ENCODE measurements at places on chromosomes 11 and 22.

DNA sequence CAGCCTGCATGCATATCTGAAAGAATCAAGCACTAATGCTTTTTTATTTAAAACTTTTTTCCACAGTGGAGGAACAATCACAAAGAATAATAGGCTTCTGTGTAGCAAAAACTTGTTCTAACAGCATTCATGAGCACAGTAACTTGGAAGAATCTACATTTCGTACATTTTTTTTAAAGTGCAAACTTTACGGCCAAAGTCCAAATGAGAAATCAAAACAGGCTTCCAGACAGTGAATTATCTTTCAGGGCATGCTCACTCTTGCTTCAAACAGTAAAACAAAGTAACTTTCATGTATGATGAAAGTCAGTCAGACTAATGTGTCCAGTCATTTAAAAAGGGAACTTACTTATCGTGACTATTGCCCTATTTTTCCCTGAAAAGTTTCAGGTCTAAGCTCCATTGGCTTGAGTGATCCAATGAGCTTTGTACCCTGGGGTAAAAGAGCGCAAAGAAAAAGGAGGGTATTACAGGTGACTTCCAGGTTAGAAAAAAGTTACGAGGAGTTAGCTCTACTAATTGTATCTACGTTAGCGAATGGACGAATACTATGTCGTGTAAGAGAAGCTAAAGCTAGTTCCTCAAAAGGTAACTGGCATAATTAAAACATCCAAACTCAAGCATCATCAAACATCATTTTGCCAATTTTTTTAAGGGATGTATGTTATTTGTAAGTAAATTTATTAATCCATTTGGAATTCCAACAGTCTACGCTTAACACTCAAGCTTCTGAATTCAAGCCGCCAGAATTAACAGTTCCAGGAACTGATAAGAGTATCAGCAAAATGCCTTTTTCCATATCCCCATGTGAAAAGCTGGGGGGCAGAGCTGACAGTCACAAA lies 1.7 kb downstream of the PICALM start:
- no peak for DNase-seq

DNA sequence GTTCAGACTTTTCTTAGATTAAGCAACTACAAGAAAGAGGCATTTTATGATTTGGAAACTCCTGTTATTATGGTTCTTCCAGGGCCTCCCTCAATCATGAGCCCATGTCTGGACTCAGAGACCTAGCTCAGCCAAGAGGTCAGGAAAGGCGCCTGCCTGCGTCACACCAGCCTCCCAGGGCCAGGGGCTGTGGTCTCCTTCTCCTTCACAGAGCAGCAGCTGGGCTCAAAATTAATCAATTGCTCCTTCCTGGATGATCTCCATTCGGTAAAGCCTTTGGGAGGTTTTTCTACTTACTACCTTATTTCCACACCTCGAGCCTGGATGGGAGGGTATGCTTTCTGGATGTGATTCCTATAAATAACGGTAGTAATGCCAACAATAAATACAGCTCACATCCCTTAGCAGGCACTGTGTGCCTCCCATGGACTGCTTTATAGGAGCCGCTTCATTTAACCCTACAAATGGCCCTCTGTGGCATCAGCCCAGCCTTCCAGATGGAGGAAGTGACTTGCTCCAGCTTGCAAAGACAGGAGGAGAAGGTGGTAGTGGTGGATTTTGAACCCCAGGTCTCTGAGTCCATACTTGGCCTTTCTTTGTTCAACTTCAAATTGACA lies 1445.6 kb downstream of the TBC1D22A start:
- DNase-seq = no peak

DNA sequence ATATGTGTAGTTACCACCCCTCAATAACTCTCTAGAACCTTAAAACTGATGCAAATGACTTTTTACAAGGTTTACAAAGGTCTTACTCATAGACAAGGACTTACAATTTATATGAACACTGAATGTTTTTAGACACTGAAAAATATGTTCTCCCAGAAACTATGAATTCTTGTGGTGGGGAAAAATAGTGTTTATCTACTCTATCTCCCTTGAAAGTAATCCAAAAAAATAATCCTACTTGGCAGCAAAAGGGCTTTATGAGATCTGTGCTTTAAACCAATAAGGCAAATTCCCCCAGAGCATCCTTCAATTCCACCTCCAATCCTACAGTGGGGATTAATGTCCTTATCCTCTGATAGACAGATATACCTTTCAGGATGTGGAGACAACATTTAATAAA lies 1984.1 kb upstream of the RAG2 start:
- DNase-seq = no peak

DNA sequence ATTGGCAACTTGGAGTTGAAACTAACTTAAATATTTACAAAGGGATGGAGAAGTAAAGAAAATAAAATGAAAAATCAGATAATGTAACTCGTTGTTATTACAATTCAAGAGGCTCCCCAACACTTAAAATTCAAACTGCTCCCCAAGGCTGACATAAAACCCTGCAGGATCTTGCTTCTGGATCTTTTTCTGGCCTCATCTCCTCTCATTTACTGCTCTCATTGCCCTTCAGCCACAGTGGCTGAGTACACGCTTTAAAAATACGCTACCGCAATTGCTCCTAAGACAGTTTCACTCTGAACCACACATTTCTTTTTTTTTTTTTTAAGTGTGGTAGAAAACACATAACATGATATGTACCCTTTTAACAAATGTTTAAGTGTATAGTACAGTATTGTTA lies 718.1 kb upstream of the ANO3 start:
- no peak for DNase-seq

DNA sequence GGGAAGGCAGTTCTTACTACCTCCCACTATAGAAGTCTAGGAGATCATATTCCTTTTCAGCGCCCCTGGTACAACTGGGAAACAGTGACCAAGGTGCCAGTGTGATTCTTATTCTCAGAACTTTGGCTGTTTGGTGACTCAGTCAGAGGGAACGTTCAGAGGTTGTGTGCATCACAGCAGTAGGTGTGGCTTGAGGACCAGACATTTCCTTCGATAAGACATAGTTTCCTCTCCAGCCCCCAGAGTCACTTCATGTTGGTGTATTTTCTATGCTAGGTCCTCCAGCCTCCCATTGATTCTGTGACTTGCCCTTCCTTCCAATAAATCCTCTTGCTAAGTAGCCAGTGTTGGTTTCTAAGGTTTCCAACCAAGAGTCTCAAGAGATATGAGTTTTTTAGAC lies 171.9 kb upstream of the MPPED2 start:
- DNase-seq = no peak

DNA sequence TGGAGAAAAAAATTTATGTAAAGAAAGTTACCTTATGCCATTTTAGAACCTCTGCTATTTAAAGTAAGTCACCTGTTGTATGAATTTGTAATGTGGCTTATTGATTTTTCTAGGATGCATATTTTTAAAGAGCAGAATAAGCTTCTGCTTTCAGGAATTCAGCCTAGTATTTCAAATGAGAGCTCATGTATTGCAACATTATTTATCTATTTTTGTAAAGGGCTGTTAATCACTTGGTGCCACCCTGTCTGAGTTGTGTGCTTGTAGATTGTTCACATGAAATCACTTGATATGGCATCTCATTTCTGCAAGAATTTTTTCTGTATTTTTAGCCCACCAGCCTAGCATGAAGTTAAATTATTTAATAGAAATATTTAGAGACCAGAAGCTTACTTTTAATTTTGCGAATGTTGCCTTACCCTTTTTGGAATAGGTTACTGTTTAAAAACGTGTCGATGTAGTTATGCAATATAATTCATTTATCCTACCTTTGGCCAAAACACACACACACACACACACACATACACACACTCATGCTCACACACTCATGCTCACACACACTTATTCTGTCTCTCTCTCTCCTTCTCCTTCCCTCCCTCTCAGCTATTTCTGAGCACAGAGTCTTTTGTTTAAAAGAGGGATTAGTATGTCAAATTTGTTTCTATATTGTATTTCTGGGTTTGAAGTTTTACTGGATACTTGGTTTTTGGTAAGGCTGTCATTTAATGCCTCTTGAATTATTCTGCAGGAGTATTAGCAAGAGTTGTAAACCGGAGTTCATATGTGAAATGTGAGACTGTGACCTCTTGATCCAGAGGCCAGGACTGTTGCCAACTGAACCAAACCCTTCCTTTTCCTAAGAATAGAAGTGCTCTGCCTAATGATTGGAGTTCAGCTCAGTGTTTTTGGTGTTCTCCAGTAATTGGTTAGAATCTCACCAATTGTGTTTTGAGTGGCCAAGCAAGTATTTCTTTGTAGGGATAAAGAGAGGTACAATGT lies 34.4 kb downstream of the YAP1 start:
- no peak for DNase-seq

DNA sequence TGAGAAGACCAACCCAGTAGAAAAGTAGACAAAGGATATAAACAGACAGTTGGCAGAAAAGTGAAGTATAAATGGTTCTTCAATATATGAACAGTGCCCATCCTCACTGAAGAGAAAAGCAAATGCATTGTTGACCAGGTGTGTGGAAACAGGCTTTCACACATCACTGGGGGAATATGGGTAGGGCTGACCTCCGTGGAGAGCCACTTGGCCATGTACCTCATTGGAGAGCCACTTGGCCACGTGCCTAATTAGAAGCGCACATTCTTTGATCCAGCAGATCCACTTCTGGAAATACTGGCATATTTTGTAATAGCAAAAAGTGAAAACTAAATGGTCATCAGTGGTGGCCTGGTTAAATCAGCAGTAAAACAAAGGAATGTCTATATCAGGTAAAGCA lies 43.2 kb downstream of the PPP6R3 start:
- DNase-seq = no peak

- no peak for DNase-seq
Observed at GRCh38 chr22:24875862-24876506, 70.0 kb downstream of the SGSM1 start.

DNA sequence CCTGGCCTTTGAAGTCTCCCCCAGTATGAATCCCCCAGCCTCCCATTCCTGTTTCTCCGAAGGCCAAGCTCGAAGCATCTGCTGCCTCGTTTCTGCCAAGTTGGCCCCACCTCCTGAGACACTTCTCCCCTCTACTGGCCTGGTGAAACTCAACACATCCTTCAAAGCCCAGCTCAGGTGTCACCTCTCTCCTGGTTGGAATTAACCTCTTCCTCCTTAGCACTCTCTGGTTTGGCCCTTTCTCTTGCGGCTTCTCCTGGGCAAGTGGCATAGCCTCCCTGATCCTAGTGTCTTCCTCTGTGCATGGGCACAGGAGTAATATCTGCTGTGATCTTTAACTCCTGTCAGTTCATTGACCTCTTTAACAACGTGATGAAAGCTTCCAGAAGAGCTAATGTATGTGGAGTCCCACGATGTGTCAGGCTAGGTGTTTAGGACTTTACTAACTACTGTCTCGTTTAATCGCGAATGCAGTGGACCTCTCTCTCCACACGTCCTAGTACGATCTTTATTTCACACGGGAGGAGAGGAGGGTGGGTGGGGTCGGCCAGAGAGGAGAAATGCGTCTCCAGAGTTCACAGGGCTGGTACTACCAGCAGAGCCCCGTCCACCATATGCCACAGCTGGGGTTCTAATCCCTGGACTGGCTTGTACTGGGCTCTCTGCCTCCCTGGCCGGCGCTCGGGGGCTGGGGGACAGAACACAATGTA lies 826 bp upstream of the PTPRJ start:
- no peak for DNase-seq

- DNase-seq = no peak
Observed at GRCh38 chr11:57322256-57323166, 2.2 kb downstream of the TNKS1BP1 start.

DNA sequence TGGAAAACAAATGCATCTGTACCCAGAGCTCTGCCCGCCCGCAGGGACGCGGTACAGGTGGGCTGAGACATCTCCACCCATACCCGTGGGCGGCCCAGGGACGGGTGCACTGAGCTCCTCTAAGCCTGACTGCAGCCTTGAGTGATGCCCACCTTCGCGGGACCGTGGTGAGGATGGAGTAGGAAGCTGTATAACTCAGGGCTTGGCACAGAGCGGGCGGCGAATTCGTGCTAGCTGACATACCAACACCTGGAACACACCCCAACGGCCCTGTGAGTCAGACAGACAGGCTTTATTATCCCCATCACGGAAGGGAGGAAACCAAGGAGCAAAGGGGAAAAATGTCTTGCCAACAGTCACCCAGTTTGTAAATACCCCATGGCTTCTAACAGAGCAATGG lies 61.9 kb downstream of the SMCO4 start:
- no peak for DNase-seq

GRCh38 chr22:23922921-23923320 lies 28.7 kb downstream of the MIF start:
- DNase-seq = no peak

DNA sequence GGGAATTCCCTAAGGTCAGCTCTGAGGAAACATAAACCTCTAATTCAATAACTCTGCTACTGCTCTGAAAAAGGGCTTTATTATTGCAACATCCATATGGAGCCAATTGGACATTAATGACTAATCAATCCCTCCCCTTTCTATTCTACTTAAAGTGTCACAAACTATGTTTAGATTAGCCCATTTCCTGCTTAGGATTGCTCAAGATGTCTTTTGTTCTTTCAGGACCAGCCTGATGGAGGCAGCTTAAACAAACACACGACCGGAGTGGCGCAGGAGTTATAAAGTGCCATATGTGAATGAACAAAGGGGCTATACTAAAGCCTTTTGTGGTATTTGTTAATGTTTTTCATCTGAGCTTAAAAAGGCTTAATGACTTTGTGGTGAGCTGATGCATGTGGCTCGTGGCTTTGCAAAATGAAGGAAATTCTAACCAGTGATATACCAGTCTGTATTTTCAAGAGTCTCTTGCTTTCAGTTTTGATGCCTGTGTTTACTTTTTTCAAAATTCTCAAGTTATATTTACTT lies 354.4 kb downstream of the SOX6 start:
- DNase-seq = no peak

- no peak for DNase-seq
Observed at GRCh38 chr11:7969756-7970646, 4.8 kb upstream of the NLRP10 start.
